Activated T-helper 9 cell treated with anti-CD3 and anti-CD28 coated beads, Interleukin-2, amount 50 U/mL, for 16 hours (primary cell): ENCODE measurements at places on chromosomes 1 and 21.

DNA sequence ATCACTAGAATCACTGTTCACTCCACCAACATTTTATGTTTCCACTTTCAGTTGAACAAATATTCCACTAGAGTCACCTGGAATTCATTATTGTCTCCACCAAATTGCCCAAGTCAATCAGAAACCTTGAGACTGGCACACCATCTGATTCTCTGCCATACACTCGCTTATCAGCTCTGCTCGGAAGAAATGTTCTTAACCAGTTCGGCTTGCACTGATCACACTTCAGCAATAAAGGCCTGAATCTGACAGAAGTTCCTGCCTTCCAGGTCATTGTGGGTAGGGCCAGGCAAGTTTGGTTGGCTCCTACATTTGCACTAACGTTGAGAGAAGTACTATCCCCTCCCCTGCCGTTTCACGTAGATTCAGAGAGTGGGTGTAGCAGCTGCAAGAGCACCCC is 10.0 kb downstream of the TPM3 start:
- no peak for DNase-seq

DNA sequence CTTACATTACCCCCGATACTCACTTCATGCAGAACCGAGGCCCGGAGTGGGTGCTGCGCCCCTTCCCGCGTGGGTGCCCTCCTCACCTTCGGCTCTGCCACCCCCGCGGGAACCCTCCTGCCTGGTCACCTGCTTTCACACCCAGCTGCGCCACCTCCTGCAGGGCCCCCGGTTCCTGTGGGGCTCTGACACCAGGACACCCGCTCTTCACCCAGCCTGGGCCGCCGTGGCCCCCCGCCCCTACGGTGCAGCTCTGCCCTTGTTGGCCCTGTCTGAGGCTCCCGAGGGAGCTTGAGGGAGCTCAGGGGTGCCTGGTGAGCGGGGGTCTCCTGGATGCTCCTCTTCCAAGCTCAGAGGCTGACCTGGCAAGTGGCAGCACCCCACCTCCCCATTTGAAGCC is 19.0 kb downstream of the RRP1 start:
- DNase-seq, result no peak

- DNase-seq, result no peak
These were observed 93.9 kb downstream of the TNFSF18 start for GRCh38 chr1:172956871-172957270.

DNA sequence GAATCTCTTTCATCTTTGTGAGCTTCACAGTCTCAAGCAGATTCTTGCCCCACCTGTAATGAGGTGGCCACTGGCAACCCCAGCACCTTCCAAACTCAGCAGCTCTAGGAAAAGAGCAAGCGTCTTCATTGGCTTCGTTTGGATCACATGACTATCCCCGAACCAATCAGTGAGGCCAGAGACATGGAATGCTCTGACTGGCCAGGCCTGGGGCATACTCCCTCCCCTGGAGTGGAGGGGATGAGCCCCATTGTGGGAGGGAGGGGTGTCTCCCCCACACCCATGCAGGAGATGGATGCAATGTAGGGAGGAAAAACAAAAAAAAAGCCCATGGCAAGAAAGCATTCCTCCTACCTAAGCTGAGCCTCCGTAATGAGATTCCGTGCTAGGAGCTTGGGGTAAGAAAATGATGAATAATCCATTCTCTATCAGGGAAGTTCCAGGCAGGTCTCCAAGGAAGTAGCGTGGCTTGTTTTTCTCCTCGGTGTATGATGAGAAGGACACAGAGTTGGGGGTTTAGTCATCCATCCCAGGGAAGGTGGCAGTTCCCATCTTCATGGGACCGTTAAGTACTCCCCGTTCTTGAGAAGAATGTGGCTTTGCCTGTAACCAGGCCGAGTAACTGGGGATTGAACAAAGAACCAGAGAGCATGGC is 32.7 kb downstream of the FHAD1 start:
- DNase-seq, result no peak

DNA sequence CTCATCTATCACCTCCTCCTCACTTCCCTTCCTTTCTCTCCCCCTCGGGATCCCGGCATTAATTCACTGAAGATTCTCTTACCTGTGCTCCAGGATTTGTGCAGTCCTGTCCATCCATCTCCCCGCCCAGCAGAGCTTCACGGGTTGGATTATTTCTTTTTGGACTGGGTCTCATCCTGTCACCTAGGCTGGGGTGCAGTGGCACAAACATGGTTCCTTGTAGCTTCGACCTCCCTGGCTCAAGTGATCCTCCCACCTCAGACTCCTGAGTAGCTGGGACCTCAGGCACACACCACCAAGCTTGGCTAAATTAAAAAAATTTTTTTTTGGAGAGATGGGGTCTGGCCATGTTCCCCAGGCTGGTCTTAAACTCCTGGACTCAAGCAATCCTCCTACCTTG is 12.3 kb upstream of the CSF3R start:
- no peak for DNase-seq

DNA sequence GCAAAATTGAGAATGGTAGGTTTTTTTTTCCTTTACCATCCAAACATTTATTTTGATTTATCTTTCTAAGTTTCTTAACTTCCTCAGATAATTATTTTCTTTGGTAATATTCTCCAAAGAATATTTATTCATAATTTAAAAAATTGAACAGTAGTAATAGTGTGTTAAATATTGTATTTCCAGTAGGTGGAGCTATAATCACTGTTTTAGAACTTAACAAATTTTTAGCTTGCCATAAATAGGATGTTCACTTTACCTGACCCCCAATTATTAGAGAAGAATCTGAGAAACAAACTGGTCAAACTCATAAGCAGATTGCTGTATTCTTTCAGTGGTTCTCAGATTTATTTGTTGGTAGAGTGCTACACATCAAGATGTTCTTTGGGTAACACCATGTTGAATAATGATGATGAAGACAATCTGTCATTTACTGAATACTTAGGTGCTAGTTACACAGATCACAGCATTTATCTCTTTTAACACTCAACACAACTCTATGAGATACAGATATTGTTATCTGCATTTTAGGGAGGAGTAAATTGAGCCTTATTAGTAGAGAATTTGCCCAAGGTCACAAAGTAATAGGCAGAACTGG is 82.4 kb upstream of the GPR88 start:
- no peak for DNase-seq

DNA sequence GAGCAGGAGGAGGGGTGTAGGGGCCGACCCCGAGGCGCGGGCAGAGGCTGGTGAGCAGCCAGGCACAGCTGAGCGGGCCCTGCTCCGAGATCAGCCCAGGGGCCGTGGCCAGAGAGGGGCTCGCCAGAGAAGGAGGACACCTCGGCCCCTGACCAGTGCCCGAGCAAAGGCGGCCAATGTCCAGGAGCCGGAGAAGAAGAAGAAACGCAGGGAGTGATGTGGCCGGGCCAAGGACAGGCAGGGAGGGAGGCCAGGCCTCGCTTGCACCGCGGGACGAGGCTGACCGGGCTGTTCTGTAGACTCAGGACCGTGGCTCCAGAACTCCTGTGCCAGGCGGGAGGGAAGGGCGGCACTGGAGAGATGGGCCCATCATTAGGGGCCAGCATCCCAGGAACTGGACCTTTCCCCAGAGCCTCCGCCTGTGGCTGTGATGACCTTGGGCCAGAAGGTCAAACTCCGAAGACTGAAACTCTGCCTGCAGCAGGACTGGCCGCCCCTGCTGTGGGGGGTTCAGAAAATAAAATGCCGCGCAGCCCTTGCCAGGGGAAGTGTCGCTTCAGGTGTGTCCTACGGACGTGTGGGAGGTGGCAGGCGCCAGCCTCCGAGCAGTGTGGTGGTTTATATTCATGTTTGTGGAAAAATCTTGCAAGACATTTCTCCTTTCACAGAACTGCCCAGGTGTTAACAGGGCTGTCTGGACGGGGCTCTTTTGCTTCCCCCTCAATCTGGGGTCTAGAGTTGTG is 14.4 kb downstream of the RRP1 start:
- DNase-seq, result no peak

GRCh38 chr1:86450847-86451246 is 17.9 kb upstream of the CLCA1 start:
- DNase-seq, result no peak

DNA sequence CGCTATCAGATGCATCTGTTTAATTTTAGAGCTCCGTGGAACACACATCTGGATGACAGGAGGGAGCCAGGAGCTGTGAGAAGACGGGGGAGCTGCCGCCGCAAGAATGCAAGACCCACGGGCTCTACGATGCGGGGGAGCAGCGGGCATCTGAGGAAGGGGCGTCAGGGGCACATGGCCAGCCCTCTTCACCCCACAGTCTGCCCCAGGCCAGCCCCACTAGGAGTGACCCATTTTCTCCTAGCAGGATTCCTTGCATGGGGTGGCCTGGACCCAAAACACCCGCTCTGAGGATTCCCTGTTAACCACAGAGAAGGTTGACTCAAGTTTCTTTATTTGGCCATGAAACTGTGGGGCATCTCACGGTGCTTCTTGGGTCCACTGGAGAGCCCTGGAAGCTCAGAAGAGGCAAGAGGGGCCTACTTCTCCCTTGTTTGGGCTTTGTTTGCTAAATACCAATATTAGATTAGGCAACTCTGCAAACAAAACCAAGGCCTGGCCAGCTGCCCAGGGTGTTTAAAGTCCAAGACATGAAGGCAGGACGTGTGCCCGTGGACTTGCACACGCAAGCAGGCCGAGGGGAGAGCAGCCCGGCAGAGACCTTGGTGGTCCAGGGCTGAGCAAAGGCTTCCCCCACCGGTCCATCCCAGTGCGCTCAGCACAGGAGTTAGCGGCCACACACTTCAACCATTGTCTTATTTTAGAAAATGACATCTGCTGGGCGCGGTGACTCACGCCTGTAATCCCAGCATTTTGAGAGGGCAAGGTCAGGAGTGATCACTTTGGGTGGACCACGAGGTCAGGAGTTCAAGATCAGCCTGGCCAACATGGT is 89.8 kb downstream of the DHRS3 start:
- no peak for DNase-seq
